Lung (tissue), 17 donors: ENCODE measurements at places on chromosomes 4 and X. TPM values are rescaled to one million over a fixed set of nuclear protein-coding genes. Genes with fewer than 3 reads are reported as not detected.
A peak's percentile ranks its signal among the peaks of the same experiment; 100 is the strongest.

GRCh38 chr4:177771645-177772044 is 329.4 kb upstream of the AGA start:
- no peaks in the 10 kb centered on the region for H3K36me3 ChIP-seq
- H3K27ac ChIP-seq = no peak overlapping the region
- H3K4me1 ChIP-seq = no peaks in the 10 kb centered on the region
- DNase-seq = no peak
- H3K27me3 ChIP-seq = no peaks in the 10 kb centered on the region

DNA sequence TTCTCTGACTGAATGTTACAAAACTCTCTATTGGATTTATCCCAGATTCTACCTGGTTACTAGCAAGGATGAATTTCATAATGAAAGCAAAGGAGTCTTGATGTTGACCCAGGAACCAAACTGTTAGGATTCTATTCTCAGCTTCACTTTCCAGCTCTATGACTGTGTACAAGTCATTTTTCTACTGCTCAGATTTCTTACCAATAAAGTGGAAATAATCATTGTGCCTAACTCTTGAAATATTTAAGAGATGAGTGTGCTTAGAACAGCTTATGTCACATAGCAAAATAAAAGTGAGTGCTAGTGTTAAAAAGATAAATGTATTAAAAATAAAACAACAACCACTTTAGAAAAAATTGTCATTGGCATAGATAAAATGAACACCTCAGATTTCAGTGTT is 45.6 kb downstream of the EPHA5 start:
- DNase-seq = no peak
- H3K4me3 ChIP-seq = no peak overlapping the region
- no peaks in the 10 kb centered on the region for H3K36me3 ChIP-seq
- no peaks in the 10 kb centered on the region for H3K27me3 ChIP-seq
- no peaks in the 10 kb centered on the region for H3K4me1 ChIP-seq
- no peak overlapping the region for H3K27ac ChIP-seq

GRCh38 chr4:26173619-26174018 is 147.2 kb upstream of the RBPJ start:
- no peaks in the 10 kb centered on the region for H3K36me3 ChIP-seq
- H3K4me3 ChIP-seq = no peak overlapping the region
- no peak for DNase-seq

DNA sequence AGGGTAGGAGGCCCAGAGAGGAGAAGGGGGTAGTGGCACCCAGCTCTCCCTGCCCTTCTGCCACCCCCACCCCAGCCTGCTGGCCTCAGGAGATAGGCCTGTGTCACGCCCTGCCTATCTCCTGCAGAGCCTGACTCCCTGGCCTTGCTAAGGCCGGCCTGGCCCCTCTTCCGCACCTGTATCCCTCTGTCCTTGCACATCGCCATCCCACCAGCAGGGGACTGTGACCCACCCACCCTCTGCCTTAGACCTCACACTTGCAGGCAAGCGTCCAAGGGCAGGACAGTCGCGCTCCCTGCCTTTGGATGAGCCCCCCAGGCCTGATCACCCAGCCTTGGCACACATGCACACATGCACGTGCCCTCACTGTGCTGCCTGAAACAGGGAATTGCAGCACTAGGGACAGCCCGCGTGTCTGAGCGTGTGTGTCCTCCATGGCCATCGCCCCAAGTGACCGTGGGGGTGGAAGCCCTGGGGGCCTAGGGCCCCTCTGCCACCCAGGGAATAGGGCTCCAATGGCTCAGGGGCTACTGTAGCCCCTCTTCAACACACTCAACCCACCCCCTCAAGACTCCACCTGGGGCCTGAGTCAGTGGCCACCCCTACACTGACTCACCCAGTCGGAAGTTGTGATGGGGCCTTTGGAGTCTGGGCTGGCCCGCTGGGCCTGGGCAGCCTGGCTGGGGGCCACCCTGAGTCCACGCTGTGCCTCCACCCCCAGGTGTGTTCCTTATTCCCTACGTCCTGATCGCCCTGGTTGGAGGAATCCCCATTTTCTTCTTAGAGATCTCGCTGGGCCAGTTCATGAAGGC is 2.1 kb downstream of the SLC6A8 start:
- no peak for DNase-seq
- H3K27me3 ChIP-seq = no peaks in the 10 kb centered on the region
- no peak overlapping the region for H3K4me3 ChIP-seq
- H3K4me1 ChIP-seq = no peaks in the 10 kb centered on the region

DNA sequence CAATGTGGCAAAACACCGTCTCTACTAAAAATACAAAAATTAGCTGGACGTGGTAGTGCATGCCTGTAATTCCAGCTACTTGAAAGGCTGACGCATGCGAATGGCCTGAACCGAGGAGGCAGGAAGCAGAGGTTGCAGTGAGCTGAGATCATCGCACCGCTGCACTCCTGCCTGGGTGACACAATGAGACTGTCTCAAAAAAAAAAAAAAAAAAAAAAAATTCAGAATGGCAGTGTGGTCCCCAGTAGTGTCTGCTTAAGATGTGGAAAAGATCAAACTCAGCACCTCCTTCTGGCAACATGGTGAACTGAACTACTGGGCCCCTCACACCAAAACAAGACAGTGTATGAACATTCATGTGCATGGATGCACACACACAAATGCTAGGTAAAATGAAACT is 32.2 kb downstream of the SMS start:
- peaks cover 2% of the 10 kb centered on the region for H3K36me3 ChIP-seq
- no peak overlapping the region for H3K4me3 ChIP-seq
- DNase-seq = no peak
- H3K4me1 ChIP-seq = no peaks in the 10 kb centered on the region
- no peaks in the 10 kb centered on the region for H3K27me3 ChIP-seq

The VSIG1 gene
- 4.3 TPM for polyA plus RNA-seq

The TSPAN7 gene
- 36.4 TPM for polyA plus RNA-seq

DNA sequence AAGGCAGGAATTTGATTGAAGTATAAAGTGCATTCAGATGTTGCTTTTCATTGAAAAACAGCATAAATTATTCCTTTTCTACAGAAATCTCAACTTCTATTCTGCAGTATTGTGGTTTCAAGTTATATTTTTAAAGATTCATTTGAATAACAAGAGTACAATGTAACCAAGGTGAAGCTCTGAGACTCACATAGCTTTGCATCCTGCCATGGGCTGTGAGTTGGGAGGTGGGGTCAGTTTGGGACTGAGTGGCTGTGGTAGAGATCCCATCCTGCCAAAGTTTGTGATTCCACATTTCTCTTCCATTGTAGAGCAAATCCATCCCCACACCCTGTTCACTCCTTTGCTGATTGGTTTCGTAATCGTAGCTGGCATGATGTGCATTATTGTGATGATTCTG is 69.2 kb downstream of the KIT start:
- DNase-seq = no peak
- H3K4me1 ChIP-seq = no peaks in the 10 kb centered on the region
- H3K27me3 ChIP-seq = no peaks in the 10 kb centered on the region

- peaks cover 19% of the 10 kb centered on the region for H3K4me1 ChIP-seq
- peak overlapping the region; percentile 49 for H3K4me3 ChIP-seq
- H3K36me3 ChIP-seq = no peaks in the 10 kb centered on the region
- peaks cover 47% of the 10 kb centered on the region for H3K27me3 ChIP-seq
- no peak for DNase-seq
- H3K27ac ChIP-seq = no peak overlapping the region
Observed at GRCh38 chr4:76898385-76898692, 395 bp upstream of the SOWAHB start.

- H3K4me3 ChIP-seq = no peak overlapping the region
- DNase-seq = no peak
- no peaks in the 10 kb centered on the region for H3K4me1 ChIP-seq
- no peaks in the 10 kb centered on the region for H3K27me3 ChIP-seq
Observed at GRCh38 chrX:53715346-53715924, 28.9 kb upstream of the HUWE1 start.

The SMIM20 gene
- 28.6 TPM for polyA plus RNA-seq

DNA sequence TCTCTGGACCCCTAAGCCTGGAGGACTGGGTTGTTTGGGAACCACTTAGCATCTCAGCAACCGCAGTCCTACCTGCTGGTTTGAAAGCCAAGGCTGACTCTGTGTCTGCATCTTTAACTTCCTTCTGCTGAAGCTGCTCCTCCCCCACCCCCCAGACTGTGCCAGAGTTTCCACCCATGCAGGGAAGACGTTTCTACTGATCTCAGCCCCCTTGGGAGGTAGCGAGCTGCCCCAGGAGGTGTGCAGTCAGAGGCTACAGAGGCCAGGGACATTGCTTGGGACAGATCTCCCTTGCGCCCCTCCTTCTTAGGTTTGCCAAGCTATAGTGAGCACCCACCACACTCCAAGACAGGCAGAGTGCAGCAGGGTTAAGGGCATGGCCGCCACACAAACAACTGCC is 4.7 kb upstream of the FATE1 start:
- DNase-seq = no peak
- no peak overlapping the region for H3K27ac ChIP-seq
- H3K4me1 ChIP-seq = no peaks in the 10 kb centered on the region
- no peaks in the 10 kb centered on the region for H3K36me3 ChIP-seq

The SLC9B1 gene
- 0.22 TPM for polyA plus RNA-seq

GRCh38 chr4:186942758-186943377 is 219.2 kb upstream of the FAT1 start:
- no peak overlapping the region for H3K4me3 ChIP-seq
- DNase-seq = peak; percentile 96

The ADGRL3 gene
- 0.47 TPM for polyA plus RNA-seq

GRCh38 chrX:65707151-65707550 is 39.7 kb downstream of the MSN start:
- H3K27ac ChIP-seq = peak overlapping the region; percentile 68
- no peaks in the 10 kb centered on the region for H3K4me1 ChIP-seq
- H3K27me3 ChIP-seq = no peaks in the 10 kb centered on the region
- DNase-seq = no peak
- no peak overlapping the region for H3K4me3 ChIP-seq

DNA sequence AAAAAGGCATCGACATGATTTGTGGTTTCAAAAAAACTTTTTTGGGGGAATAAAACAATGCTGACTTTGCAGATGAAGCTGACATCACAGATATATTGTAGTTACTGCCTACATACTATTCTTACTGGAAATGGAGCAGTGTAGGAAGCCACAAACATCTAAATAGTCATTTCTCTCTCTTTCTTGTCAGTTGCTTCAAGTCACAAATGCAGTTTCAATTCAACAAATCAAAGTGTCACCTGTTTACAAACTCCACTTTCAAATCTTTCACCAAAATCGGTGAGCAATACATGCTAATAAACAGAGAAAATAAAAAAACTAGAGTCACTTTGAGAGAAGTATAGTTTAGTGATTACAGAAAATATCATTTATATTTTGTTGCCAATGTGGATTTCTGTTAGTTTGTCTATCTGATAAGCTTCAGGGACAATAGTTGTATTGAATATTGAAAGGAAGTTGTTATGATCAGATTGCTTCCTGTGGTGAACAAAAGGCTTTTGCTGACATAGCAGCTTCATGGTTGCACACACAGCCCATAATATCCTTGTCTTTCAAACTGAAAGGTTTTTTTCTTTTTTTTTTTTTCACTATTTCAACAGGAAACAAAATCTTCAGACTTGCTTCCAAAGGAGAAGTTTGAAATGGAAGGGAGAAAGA is 49.7 kb upstream of the PTPN13 start:
- no peaks in the 10 kb centered on the region for H3K36me3 ChIP-seq
- H3K27ac ChIP-seq = no peak overlapping the region
- H3K27me3 ChIP-seq = no peaks in the 10 kb centered on the region
- peaks cover 3% of the 10 kb centered on the region for H3K4me1 ChIP-seq

The DGKK gene
- 0.02 TPM for polyA plus RNA-seq

The KCNE5 gene
- 0.25 TPM for polyA plus RNA-seq

DNA sequence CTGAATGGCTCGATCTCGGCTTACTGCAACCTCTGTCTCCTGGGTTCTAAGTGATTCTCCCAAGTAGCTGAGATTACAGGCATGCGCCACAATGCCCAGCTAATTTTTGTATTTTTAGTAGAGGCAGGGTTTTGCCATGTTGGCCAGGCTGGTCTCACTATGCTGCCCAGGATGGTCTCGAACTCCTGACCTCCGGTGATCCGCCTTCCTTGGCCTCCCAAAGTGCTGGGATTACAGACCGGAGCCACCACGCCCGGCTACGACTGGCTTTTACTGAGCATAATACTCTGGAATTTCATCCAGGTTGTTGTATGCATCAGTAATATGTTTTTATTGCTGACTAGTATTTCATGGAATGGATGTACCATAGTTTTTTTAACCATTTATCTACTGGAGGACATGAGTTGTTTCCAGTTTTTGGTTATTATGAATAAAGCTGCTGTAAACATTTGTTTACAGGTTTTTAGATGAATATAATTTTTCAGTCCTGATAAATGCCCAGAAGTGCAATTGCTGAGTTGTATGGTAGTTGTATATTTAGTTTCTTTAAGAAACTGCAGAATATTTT is 31.2 kb downstream of the N4BP2 start:
- H3K36me3 ChIP-seq = peaks cover 2% of the 10 kb centered on the region
- no peaks in the 10 kb centered on the region for H3K4me1 ChIP-seq
- H3K4me3 ChIP-seq = no peak overlapping the region

DNA sequence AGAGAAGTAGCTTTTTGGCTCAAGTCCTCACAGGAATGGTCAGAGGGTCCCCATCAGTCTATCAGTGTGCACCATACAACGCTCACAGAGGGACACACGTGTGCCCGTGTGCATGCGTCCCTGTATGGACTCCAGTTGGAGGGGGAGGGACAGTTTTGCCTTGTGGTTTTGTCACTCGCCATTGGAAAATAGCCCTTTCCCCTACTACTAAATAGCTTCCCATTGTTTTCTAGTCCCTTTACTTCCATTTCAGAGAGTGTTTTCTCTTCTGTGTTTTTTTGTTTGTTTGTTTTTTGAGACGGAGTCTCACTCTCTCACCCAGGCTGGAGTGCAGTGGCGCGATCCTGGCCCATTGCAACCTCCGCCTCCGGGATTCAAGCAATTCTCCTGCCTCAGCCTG is 34.9 kb downstream of the WDR13 start:
- no peak for DNase-seq
- no peak overlapping the region for H3K4me3 ChIP-seq
- no peak overlapping the region for H3K27ac ChIP-seq
- no peaks in the 10 kb centered on the region for H3K27me3 ChIP-seq
- H3K36me3 ChIP-seq = no peaks in the 10 kb centered on the region

GRCh38 chrX:150478496-150479492 is 89.6 kb upstream of the MTM1 start:
- peaks cover 6% of the 10 kb centered on the region for H3K4me1 ChIP-seq
- DNase-seq = no peak
- H3K27ac ChIP-seq = no peak overlapping the region
- H3K27me3 ChIP-seq = no peaks in the 10 kb centered on the region

The POLN gene
- 1.1 TPM for polyA plus RNA-seq

The TIGD4 gene
- 0.33 TPM for polyA plus RNA-seq

GRCh38 chr4:47032405-47033106 is 1.2 kb downstream of the GABRB1 start:
- H3K36me3 ChIP-seq = no peaks in the 10 kb centered on the region
- no peaks in the 10 kb centered on the region for H3K27me3 ChIP-seq
- H3K4me3 ChIP-seq = no peak overlapping the region
- no peaks in the 10 kb centered on the region for H3K4me1 ChIP-seq
- peak overlapping the region; percentile 76 for H3K27ac ChIP-seq

GRCh38 chr4:96170198-96170597 is 330.3 kb downstream of the PDHA2 start:
- no peak for DNase-seq
- H3K27me3 ChIP-seq = no peaks in the 10 kb centered on the region
- H3K36me3 ChIP-seq = no peaks in the 10 kb centered on the region
- no peaks in the 10 kb centered on the region for H3K4me1 ChIP-seq
